SJSA1 (cell line): ENCODE measurements at places on chromosomes 13 and 19. TPM values are rescaled to one million over a fixed set of nuclear protein-coding genes. Genes with fewer than 3 reads are reported as not detected.

- peak overlapping the region; percentile 87 for H3K27ac ChIP-seq
- H3K27me3 ChIP-seq: no peaks in the 10 kb centered on the region
- H3K4me3 ChIP-seq: no peak overlapping the region
- peak; percentile 88 for DNase-seq
- peaks cover 4% of the 10 kb centered on the region; the same call in 1 of the 2 replicates for H3K36me3 ChIP-seq
These were observed 50.3 kb upstream of the ANKRD10 start for GRCh38 chr13:110965038-110965754.

DNA sequence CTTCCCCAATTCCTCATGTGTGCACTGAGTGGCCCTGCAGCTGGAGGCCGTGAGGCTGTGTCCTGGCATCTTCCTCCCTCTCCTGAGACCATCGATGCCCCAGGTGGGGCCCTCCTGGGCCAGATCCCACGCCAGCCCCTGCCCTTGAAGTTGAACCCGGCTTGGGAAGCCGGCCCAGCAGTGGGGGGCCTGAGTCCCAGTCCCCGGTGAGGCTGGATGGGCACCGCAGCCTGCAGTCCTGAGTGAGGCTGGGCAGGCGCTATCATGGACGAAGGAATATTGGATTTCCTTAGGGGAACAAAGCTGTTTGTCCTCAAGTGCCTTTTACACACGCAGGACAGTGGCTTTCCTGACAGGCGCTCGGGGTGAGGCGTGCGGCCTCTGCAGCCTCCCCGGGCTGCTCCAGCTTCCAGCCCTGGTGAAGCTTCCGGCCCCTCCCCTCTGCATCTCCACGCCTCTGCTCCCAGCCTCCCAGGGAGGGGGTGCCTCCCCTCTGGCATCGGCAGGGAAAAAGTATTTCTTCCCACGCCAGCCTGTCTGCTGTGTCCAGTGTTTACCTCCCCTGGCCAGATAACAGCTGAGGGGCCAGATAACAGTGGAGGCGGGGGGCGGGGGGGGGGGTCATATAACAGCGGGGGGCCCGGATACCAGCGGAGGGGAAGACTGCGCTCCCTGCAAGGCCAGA, 159.5 kb downstream of the KDM4B start:
- H3K27ac ChIP-seq: no peak overlapping the region
- H3K4me3 ChIP-seq: no peak overlapping the region
- no peak for DNase-seq

DNA sequence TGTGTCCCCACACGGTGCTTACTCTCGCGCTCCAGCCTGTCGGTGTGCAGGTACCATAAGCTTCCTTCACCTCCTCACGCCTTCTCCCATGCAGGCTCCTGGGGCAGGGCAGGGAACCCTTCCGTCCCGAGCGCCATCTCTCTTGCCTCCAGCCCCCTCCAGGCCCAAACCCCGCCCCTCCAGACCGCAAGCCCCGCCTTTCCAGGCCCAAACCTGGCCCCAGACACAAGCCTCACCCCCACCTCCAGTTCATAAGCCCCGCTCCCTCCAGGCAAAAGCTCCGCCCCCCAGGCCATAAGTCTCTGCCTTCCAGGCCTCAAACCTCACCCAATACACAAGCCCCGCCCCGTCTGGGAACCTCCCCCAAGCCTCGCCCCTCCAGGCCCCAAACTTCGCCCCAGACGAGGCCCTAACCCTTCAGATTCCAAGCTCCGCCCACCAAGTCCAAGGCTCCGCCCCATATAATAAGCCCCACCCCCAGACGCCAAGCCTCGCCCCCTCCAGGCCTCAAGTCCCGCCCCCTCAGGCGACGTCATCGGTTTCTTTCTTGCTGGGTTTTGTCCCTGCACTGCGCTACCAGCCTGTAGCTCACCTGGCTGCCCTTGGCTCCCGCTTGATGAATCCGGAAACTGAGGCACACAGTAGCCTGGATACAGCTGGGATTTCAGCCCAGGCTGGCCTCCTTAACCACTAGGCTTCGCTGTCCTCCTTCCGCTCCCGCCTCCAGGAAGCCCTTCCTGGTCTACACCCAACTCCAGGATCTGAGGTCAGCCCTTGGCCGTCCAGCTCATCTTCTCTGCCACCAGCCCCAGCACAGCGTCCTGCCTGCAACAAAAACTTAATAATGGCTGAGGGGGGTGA, 16.1 kb downstream of the MKNK2 start:
- H3K4me1 ChIP-seq: peaks cover 13% of the 10 kb centered on the region
- H3K4me3 ChIP-seq: no peak overlapping the region
- H3K36me3 ChIP-seq: no peaks in the 10 kb centered on the region
- DNase-seq: no peak
- H3K27me3 ChIP-seq: no peaks in the 10 kb centered on the region

- no peaks in the 10 kb centered on the region for H3K27me3 ChIP-seq
- H3K27ac ChIP-seq: no peak overlapping the region
- no peak overlapping the region for H3K4me3 ChIP-seq
- no peak for DNase-seq
- H3K36me3 ChIP-seq: no peaks in the 10 kb centered on the region
These were observed 58.4 kb downstream of the CYSLTR2 start for GRCh38 chr13:48712141-48712540.

- H3K36me3 ChIP-seq: no peaks in the 10 kb centered on the region
- no peaks in the 10 kb centered on the region for H3K4me1 ChIP-seq
- DNase-seq: no peak
- no peaks in the 10 kb centered on the region for H3K27me3 ChIP-seq
These were observed 826.7 kb downstream of the DIAPH3 start for GRCh38 chr13:59337070-59337469.

GRCh38 chr19:39352381-39353255, 10.4 kb downstream of the SAMD4B start:
- H3K36me3 ChIP-seq: peaks cover 93% of the 10 kb centered on the region
- H3K4me3 ChIP-seq: no peak overlapping the region
- no peak overlapping the region for H3K27ac ChIP-seq
- peaks cover 5% of the 10 kb centered on the region for H3K4me1 ChIP-seq
- DNase-seq: no peak
- no peaks in the 10 kb centered on the region for H3K27me3 ChIP-seq

GRCh38 chr19:48492925-48493717, 18.5 kb downstream of the LMTK3 start:
- peaks cover 17% of the 10 kb centered on the region for H3K4me1 ChIP-seq
- H3K4me3 ChIP-seq: peak overlapping the region; percentile 42
- H3K27ac ChIP-seq: no peak overlapping the region

DNA sequence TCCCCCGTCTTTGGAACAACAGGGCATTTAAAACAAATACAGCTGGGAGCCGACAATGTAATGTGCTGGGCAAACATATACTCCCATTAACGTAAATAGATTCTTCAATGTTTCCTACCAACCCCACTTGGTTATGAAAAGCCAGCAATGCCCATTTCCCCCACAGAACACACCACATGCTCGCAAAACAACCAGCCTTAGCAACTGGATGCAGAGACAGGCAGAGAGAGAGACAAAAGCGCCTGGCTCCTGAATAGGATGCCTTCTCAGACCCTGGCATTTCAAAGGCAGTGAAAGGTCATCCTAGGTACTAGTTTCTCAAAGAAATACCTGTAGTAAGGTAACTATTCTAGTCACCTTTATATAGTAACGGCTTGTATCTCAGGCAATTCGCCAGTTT, 462.9 kb downstream of the ITGBL1 start:
- H3K27ac ChIP-seq: no peak overlapping the region
- peaks cover 59% of the 10 kb centered on the region for H3K27me3 ChIP-seq
- no peak for DNase-seq

DNA sequence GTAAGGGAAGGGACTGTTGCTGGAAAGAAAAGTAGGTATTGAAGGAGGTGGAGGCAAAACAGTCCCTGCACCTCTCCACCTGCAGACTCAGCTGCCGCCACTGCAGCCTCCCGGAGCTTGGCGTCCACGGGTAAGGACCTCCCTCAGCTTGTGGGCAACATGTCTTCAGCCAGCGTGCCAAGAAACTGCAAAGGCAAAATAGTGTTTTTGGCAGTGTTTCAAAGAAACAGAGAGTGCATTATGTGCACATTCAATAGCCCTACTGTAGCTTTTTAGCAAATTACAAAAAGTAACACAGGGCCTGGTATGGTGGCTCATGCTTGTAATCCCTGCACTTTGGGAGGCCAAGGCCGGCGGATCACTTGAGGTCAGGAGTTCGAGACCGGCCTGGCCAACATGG, 57.4 kb downstream of the ATP11A start:
- H3K27me3 ChIP-seq: no peaks in the 10 kb centered on the region
- H3K4me3 ChIP-seq: no peak overlapping the region
- no peak for DNase-seq
- no peaks in the 10 kb centered on the region for H3K36me3 ChIP-seq
- H3K27ac ChIP-seq: no peak overlapping the region

DNA sequence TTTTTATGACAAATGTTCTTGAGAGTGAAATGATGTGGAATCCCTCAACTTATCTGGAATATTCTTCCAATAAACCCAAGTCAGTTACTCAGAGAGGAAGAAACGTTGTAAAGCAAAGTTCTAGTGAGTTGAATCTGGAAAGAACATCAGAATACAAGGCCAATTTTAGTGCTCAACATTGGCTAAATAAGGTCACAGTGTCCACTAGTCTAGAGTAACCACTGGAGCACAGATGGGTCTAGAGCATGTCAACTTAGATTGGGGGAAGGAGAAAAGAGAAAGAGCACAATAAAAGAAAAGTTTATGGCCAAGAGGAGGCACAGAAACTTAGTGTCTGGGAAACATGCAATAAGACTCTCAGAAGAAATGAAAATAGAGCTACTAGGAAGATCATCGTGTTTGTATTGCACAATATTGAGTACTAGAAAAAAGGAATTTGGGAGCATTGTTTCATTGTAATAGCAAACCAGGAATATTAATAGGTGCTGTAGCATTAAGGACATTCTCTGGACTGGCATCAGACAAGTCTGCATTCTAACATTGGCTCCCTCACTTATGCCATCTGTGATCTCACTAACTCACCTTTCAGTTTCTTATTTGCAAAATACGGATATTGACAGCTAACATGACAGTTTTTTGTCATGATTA, 1318.5 kb downstream of the PCDH9 start:
- peaks cover 21% of the 10 kb centered on the region for H3K4me1 ChIP-seq
- no peak overlapping the region for H3K4me3 ChIP-seq
- no peaks in the 10 kb centered on the region for H3K36me3 ChIP-seq
- no peak overlapping the region for H3K27ac ChIP-seq

DNA sequence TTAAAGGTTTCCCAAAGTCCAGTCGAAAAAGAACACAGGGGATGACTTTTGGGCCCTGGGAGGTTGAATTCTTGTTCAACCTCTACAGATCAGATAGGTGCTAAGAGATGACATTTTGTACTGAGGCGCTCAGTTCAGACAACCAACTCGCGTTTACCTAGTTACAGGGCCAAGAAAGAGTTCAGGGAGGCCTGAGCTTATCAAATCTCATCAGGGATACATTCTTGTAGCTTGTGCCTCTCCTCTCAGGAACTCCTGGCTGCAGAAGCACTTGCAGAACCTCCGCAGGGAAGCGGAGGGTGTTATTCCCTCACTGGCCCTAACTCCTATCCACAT, 825 bp downstream of the ZNF776 start:
- H3K27ac ChIP-seq: no peak overlapping the region
- no peak for DNase-seq
- H3K4me1 ChIP-seq: peaks cover 7% of the 10 kb centered on the region; the same call in 1 of the 2 replicates
- peaks cover 50% of the 10 kb centered on the region for H3K36me3 ChIP-seq
- peak overlapping the region; percentile 73 for H3K4me3 ChIP-seq

DNA sequence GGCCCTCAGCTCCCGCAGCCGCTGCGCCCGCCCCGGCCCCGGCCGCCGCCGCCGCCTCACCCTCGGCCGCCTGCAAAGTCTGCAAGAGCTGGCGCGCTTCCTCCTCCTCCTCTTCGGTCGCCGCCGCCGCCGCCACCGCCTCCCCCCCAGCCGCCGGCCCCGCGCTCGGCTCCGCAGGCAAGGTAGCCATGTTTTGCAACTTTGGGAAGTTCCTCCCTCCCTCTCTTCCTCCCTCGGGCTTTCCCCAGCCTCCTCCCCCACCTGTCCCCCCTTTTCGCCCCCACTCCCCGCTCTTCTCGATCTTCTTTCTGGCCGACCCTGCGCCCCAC, 433 bp downstream of the SIX5 start:
- DNase-seq: no peak
- H3K36me3 ChIP-seq: peaks cover 37% of the 10 kb centered on the region
- H3K27me3 ChIP-seq: no peaks in the 10 kb centered on the region
- H3K4me3 ChIP-seq: peak overlapping the region; percentile 67
- H3K4me1 ChIP-seq: peaks cover 42% of the 10 kb centered on the region

DNA sequence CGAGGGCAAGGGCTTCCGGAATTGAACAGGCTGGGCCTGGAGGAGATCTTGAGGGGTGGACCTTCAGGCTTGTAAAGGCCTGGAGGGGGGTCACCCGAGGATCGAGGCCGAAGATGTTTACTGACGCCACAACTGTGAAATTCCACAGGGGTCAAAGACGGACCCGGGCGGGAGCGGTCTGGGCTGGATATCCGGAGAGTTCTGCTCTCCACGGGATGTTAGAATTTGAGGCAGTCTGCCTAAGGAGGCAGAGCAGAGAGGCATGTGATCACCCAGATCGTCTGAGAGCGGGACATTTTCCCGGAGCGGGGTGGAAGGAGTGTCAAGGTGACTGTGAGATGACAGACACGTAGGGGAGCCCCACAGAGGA, 13.2 kb downstream of the KLHL26 start:
- no peaks in the 10 kb centered on the region for H3K36me3 ChIP-seq
- no peaks in the 10 kb centered on the region for H3K27me3 ChIP-seq
- H3K4me1 ChIP-seq: peaks cover 11% of the 10 kb centered on the region
- DNase-seq: no peak
- no peak overlapping the region for H3K4me3 ChIP-seq

DNA sequence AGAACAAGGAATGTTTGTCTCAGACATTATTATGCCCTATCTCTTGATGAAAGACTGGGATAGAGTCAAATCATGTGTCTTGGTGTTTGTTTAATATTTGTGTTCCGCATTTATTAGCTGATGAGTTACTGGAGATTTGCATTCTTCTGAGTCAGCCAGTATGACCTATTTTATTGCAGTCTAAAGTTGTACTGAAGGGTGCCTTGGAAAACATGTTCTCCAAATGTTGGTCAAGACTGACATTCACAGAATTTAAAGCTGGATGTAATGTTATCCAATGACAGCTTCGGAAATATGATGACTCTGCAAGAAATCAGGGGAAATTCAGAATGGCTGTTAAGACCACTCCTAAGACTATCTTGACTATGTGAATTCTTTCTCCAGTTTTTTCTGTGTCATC, 134.0 kb downstream of the KCNRG start:
- H3K27ac ChIP-seq: no peak overlapping the region
- H3K4me1 ChIP-seq: peaks cover 9% of the 10 kb centered on the region
- no peaks in the 10 kb centered on the region for H3K36me3 ChIP-seq
- H3K4me3 ChIP-seq: no peak overlapping the region

- H3K4me3 ChIP-seq: no peak overlapping the region
- H3K27me3 ChIP-seq: no peaks in the 10 kb centered on the region
- H3K36me3 ChIP-seq: peaks cover 24% of the 10 kb centered on the region
- peaks cover 12% of the 10 kb centered on the region for H3K4me1 ChIP-seq
These were observed 32.1 kb downstream of the TSHZ3 start for GRCh38 chr19:31317093-31317492.

- H3K27me3 ChIP-seq: no peaks in the 10 kb centered on the region
- DNase-seq: peak; percentile 89
These were observed 117.3 kb downstream of the RAB20 start for GRCh38 chr13:110444226-110444653.

CGB7 gene
- total RNA-seq: 0.08 TPM in 1 of 2 replicates, not detected in the other

IL4I1 gene
- total RNA-seq: 0.18 TPM in 1 of 2 replicates, not detected in the other

FBXO17 gene
- 3.9 and 21.0 TPM in 2 replicates for total RNA-seq

ZNF615 gene
- 3.5 and 5.7 TPM in 2 replicates for total RNA-seq

KLK12 gene
- total RNA-seq: not detected in 2 replicates
